Left colon (tissue), 2 donors: ENCODE measurements at places on chromosomes 2 and 18. TPM values are rescaled to one million over a fixed set of nuclear protein-coding genes. Genes with fewer than 3 reads are reported as not detected.

DNA sequence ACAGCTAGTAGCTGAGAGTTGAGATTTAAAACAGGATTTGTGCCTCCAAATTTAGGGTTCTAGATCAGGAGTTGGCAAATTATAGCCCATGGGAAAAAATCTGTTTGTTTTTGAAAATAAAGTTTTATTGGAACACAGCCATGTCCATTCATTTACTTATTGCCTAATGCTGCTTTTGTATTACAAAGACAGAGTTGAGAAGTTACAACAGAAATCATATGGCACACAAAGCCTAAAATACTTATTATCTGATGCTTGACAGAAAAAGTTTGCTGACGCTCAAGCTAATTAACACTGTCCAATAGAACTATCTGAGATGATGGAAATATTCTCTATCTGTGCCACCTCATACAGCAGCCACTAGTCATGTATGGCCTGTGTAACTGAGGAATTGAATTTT is 229.1 kb upstream of the RASGRP3 start:
- no peak for DNase-seq

DNA sequence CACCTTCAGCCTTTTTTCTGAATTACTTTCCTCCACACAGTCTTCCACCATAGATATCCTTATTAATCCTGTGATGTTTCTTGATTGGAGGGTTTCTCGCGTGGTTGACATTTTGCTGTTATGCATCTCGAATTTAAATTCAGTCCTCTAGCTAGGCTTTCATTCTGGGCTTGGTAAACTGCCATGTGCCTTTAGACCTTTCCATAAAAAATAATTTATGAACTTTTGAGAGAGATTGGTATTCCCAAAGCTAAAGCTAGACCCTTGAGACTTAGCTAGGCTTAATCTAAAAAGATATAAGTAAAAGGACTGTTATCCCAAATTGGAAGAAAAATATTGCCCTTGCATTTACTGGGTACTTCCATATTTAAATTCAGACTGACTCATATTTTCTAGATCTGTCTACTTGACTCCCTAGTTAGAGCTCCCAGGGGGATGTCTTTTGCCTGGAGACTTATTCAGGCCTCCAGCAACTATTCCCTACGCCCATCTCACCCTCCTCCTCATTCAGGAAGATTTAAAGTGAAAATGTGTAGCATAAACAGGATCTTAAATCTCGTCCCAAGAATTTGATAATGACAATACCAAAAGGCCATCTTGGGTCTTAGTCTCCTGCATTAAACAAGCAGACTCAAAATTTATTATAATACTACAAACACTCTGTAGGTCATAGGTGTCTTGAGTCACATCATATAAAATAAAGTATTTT is 60.3 kb downstream of the KIAA2012 start:
- DNase-seq: no peak

GRCh38 chr2:237782181-237782580 is 16.4 kb upstream of the RBM44 start:
- DNase-seq: no peak

Gene GKN2
- total RNA-seq: 0.43 TPM
